A549 (cell line): ENCODE measurements at places on chromosomes 5 and 9. TPM values are rescaled to one million over a fixed set of nuclear protein-coding genes. Genes with fewer than 3 reads are reported as not detected.
A peak's percentile ranks its signal among the peaks of the same experiment; 100 is the strongest.

DNA sequence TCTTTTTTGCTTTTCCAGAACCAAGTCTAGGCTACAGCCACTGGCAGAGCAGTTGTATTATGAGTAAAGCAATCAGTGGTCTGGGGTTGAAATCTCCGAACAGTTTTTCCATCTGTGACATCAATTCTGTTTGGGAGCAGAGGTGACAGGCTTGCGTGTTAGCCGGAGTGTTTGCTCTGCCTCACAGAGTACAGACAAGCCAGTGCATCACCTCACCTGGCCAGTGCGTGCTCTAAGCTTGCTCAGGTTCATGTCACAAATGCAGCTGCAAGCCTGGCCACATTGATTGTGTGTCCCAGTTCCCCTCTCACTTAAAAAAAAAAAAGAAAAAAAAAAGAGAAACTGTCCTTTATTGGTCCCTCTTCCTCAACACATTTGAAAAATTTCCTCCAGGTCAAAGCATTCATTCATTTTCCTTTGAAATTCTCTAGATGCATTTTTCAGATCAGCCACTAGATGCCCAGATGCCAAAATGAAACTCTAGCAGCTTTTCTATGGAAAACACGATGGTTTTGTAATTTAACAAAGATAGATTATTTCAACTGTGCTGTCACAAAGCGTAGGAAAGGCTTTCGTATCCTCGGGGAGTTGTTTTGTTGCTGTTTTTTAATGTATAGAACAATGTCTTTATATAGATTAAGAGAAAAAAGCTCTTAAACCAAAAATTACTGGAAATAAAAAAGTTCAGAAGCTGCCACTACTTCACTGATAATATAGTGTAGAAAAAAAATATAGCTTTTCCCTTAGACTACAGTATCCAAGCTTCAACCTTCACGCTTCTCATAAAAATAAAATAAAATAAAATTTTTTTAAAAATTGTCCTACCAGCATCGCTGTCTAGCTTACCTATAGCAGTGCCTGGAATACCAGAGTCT is 585.5 kb downstream of the TLE1 start:
- DNase-seq: no peak

DNA sequence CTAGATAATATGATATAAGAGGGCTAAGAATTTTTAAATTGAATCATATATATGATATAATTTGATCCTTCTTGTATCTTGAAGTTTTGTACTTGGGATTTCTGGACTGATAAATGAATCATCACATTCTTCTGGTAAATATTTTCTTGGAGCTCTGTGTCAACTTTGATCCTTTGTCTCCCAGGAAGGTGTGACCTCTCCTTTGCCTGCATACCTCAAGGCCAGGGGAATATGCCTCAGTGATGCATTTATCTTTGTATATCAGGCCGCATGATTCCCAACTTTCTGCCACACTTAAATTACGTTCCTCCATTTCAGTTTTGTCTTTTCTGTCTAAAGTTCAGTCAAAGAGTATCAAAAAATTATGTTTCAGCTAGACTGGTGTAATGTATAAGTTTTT is 101.2 kb downstream of the NLN start:
- DNase-seq: peak; percentile 62

- no peak for DNase-seq
Observed at GRCh38 chr5:97846643-97847042, 663.6 kb upstream of the RIOK2 start.

GRCh38 chr5:152135827-152136226 is 211.2 kb upstream of the GLRA1 start:
- DNase-seq: no peak

DNA sequence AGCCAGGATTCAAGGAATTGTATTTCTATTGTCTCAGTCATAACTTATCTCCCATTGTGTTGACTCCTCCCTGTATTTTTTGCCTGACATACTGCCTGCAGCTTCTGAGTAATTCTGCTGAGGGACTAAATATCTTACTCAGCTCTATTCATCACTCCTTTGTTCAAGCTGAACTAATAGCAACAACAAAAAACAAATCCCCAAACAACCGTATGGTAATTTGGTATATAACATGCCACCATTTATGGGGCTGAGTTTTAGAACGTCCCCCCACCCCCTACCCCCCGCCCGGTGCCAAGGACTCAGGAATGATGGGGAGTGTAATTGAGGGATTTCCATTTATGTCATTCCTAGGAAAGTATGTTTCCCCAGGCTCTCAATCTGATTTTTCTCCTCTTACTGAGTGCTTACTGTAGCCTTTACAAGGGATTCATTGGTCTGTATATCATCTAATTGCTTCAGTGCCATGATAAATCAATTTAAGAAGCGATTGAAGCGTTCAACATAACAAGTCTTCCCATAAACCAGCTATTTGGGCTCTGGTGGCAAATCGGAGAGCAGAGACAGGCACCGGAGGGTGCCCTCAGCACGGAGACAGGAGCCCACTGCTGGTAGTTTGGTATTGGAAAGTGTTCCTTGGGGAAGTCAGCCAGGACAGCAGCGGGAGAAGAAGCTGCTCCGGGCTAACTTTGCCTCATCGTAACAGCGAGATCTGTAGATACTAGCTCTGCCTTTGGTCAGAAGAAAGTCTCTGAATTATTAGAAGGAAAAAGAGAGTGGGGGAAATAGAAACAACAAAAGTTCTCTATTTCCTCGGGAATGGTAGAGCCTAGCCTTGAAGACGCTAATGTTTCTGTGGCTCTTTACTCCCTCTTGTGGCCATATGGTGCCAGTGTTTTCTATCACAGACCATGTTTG is 40.7 kb upstream of the HSD17B4 start:
- DNase-seq: peak; percentile 78

Gene PCAT7
- 2.0 to 2.3 TPM (median 2.1 TPM) in 3 replicates for polyA plus RNA-seq

Gene ECSCR
- not detected in 3 replicates for polyA plus RNA-seq

- DNase-seq: no peak
Observed at GRCh38 chr9:134181648-134182034, 17.3 kb upstream of the RNU6ATAC start.

DNA sequence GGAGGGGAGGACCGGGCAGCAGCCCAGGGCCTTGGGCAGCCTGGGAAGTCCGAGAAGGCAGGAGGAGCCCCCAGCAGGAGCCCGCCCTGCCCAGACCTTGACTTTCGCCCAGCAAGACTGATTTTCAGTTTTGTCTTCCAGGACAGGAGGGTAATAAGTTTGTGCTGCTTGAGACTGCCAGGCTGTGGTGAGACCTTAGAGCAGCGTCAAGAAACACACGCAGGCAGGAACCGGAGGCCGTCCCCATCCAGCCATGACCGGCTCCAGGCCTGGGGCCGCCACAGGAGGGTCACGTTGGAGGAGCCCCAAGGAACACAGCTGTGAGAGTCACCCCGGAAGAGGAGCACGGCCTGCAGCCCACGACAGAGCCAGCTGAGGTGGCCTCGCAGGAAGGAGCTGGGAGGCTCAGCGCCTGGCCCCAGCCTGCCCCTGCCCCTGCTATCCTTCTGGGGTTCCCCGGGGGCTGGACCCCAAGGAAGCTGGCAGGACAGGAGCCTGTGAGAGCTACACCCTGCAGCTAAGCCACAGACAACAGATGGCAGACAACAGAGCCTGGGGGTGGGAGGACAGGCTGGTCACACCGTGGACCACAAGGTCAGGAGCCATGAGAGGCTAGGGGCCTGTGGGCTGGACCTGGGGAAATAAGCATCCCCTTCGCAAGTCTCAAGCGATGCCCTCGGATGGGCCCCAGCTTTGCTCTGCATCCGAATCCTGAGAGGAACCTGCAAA is 126.0 kb upstream of the FAM120A start:
- no peak for DNase-seq

DNA sequence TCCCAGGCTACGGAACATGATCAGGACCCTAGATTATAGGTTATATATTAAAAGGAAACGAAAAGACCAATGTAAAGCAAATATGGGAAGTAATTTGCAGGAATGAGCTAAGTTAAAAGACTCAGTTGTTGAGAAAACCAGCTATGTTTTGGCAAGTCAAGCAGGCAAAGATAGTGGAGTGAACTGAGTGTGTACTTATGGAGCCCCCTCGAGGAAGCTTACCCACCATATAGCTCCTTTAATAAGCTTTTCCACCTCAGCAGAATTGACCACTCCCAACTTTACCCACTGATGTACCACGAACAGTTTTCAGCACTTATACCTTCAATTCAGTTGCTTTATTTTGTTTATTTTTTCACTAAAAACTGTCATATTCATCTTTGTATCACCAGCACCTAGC is 57.3 kb upstream of the PJA2 start:
- no peak for DNase-seq

- DNase-seq: no peak
Observed at GRCh38 chr5:5623397-5623796, 200.9 kb downstream of the ICE1 start.

Gene SHISAL2B
- not detected in 3 replicates for polyA plus RNA-seq

DNA sequence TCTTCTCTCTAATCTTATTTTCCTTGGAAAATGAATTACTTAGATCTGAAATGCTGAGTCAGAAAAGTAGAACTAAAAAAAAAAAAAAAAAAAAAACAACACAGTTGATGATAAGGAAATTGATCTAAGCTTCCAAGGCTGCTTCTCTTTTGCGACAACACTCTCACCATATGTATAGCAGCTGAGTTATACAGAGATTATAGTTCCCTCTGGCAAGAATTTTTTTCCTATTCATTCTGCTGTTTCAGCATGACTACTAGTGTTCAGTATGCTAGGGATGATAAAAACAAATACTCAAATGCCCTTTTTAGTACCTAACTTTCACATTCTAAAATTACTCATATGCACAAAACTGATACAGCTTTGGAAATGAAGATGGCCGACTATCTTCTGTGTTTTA is 267.3 kb downstream of the MLLT3 start:
- DNase-seq: no peak

DNA sequence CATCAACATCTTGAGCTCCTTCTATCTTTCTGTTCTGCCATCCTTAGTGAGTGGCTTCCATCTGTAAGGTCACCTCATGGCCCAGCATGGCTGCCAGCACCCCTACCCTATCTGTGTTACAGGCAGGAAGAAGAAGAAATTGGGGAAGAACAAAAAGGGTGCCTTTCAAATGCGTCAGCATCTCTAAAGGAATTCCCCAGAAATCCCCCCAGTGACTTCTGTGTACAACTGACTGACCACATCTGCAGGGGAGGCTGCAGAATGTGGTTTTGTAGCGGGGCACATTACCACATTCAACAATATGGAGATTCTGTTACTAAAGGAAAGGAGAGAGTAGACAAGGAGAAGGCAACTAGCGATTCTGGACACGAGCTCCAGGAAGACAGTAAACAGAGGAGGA is 40.1 kb downstream of the ALG2 start:
- DNase-seq: no peak

GRCh38 chr5:160251406-160252155 is 22.3 kb downstream of the FABP6 start:
- no peak for DNase-seq

DNA sequence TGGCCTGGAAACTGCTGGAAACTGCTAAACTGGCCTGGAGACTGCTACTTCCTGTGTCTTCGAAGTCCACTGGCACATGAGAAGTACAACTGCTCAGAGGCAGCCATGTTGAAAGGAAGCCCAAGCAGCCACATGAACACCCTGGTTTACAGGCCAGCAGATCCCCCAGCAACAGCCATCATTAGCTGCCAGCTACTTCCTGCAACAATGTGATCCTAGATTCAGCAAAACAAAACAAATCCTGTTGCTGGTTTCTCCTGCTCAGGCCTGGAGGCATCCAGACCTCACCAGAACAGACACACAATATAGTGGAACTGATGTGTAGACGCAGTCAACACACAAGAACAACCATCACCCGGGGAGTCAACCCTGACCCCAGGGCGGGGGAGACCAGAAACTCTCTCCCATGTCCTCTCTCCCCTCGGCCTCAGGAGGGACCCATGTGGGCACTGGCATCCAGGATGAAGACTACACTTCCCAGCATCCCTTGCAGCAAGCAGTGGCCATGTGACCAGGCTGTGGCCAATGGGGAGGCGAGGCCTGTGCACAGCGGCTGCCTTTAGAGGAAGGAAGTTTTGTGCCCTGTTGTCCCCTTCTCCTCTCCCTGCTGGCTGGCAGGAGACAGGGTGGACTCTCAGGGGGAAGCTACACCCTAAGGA is 9.2 kb upstream of the LCN15 start:
- peak; percentile 65 for DNase-seq

- DNase-seq: no peak
Observed at GRCh38 chr5:4413996-4414395, 726.1 kb upstream of the ADAMTS16 start.

DNA sequence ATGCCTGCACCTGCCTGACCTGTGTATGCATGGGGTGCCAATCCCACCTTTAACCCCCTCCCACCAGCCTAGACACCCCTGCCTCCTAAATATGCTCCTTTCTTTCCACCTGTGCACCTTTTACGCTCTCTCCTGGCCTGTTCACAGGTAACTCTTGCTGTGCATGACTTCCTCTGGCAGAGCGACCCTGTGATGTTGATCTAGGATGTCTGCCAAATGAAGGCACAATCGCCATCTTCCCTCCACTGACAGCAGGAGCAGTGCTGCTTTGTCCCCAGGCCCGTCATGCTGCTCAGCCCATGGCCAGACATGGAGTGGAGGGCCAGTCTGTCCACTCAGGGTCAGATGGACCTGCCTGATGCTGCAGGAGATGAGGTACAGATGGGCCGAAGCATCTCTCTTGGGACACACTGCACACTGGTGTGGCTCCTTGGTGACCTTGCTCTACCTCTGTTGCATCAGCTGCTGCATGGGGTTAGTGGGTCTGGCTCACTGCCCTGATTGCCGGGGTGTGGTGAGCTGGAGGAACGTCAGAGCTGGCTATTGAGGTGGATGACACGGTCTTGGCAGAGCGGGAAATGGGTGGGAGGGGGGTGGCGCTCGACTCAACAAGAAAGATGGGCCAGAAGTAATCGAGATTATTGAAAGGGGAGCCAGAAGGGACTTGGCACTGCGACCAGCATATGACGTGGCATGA is 101.7 kb upstream of the PITX1 start:
- no peak for DNase-seq

Gene C1QTNF3
- polyA plus RNA-seq: 0.18 to 0.35 TPM (median 0.26 TPM) in 3 replicates

Gene PKD2L2
- 0.04 TPM in 1 of 3 replicates, not detected in the others for polyA plus RNA-seq

GRCh38 chr9:129280236-129280622 is 102.2 kb upstream of the IER5L start:
- DNase-seq: no peak

DNA sequence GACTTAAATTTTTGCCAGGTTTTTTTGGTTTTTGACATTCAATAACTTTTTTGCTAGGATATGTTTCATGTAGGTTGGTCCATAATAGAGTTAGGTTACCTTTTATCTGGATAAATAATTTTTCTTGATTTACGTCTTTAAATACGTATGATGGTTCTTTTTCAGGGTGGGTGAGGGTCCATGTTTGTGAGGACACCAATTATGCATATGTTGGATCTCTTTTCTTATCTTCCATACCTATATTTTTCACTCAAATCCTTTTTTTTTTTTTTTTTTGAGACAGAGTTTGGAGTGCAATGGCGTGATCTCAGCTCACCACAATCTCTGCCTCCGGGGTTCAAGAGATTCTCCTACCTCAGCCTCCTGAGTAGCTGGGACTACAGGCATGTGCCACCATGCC is 17.3 kb upstream of the CDC42SE2 start:
- no peak for DNase-seq

Gene MEGF10
- not detected in 3 replicates for polyA plus RNA-seq

- no peak for DNase-seq
Observed at GRCh38 chr9:106576232-106576760, 286.7 kb upstream of the ZNF462 start.

- no peak for DNase-seq
Observed at GRCh38 chr5:123472150-123472924, 39.6 kb upstream of the CSNK1G3 start.

- DNase-seq: no peak
Observed at GRCh38 chr5:179414459-179415261, 69.4 kb upstream of the ADAMTS2 start.
